ENCODE measurements at places on chromosomes 16 and 17. TPM values are rescaled to one million over a fixed set of nuclear protein-coding genes. Genes with fewer than 3 reads are reported as not detected.

DNA sequence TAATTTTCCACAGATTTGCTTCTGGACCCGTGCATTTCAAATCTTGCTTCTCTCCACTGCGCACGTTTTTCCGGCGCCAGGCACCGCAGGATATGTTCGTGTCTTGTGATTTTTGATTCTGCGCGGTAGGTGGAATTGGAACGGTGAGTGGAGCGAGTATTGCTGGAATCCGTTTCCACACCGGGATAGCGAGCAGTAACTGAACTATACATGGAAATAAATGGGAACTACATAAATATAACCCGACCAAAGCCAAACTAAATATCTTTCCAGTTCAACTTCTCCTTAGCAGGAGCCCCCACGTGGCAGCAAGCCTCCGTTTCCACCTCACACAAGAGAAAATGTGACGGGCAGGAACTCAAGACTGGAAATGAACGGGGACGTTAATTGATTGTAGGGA lies 154.0 kb downstream of the SEC14L1 start:
- no peak for DNase-seq

DNA sequence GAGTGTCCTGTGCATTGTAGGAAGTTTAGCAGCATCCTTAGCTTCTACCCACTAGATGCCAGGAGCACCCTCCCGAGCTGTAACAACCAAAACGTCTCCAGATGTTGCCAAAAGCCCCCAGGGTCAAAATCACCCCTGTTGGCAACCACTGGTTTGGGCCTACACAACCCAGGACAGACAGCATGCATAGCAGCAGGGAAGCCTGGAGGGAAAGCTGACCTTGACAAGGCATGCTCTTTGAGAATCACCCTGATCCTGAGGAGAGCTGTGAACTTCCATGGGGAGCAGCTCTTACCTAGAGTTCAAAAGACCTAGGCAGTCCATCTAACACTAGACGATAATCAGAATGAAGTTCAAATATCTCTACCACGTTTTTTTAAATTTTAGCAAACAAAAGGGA lies 9.2 kb downstream of the SKAP1 start:
- DNase-seq: no peak

DNA sequence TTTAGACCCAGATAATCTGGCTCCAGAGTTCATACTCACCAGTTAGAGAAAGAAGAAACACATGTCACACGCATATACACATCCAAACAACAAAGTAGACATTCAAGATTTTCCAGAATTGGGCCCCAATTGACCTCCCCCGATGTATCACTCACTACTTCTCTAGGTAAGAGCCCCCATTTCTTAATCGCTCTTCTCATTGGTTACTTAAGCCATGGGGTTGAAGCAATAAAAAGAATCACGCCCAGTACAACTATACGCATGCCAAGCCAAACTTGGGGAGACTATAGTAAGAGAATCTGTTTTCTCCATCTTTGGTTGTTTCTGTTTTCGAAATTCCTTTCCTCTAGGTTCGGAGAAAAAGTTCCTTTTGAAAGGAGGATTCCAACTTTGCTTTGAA lies 565 bp downstream of the DDX52 start:
- DNase-seq: no peak

- DNase-seq: no peak
Observed at GRCh38 chr17:63488851-63489250, 12.0 kb downstream of the ACE start.

DNA sequence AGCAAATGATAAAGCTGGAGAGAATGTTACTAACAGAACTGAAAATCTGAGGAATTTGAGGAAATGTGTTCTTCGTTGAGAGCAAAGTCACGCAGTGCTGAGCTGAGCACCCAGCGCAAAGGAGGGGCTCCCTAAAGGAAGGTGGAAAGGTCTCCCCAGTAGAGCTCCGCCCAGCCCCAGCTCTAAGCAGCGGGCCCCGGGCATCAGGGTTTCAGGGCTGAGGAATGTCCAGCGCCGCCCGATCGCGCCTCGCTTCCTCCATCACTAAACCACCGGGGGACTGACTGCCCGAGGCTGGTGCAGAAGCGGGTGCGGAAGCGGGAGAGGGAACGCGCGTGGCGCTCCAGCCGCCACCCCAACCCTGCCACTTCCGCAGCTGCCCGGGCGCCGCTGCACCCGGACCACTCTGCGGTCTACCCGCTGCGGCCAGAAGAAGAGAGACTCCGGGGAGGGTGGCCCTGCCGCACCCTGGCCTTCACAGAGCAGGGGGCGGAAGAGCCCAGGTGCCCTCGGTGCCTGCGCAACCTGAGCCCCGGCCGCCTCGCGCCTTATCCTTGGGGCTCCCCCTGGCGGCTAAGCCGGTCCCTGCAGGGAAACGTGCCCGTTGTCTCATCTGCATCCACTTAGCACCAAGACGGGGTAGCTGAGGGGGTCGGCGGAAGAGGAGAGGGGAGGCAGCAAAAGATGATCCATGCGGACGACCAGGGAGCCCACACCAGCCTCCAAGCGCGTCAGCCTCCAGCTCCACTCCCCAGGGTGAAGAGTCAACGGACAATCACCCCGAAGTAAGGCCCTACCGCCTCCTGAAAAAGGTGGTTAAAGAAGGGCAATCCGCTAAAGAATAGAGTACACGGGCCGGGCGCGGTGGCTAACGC lies 12.4 kb upstream of the GUCY2D start:
- DNase-seq: peak; percentile 90

DNA sequence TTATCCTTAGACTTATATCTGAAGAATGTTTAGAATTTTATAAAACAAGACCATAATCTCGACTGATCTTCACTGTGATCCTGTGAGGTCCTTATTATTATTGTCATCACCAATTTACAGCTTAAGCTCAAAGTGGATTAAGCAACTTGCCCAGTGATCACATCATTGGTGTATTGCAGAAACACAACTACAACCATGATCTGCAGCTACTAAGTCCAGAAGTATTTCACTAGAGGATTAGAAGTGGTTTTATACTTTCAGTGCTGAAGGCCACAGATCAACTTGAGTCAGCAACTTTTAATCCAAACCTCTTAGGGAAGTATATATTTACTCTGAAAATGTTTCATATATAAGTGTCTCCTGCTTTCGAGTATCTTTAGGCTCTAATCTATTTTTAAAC lies 624.3 kb upstream of the SOX9 start:
- DNase-seq: no peak

- no peak for DNase-seq
Observed at GRCh38 chr17:35460354-35460851, 11.8 kb upstream of the SLFN13 start.

DNA sequence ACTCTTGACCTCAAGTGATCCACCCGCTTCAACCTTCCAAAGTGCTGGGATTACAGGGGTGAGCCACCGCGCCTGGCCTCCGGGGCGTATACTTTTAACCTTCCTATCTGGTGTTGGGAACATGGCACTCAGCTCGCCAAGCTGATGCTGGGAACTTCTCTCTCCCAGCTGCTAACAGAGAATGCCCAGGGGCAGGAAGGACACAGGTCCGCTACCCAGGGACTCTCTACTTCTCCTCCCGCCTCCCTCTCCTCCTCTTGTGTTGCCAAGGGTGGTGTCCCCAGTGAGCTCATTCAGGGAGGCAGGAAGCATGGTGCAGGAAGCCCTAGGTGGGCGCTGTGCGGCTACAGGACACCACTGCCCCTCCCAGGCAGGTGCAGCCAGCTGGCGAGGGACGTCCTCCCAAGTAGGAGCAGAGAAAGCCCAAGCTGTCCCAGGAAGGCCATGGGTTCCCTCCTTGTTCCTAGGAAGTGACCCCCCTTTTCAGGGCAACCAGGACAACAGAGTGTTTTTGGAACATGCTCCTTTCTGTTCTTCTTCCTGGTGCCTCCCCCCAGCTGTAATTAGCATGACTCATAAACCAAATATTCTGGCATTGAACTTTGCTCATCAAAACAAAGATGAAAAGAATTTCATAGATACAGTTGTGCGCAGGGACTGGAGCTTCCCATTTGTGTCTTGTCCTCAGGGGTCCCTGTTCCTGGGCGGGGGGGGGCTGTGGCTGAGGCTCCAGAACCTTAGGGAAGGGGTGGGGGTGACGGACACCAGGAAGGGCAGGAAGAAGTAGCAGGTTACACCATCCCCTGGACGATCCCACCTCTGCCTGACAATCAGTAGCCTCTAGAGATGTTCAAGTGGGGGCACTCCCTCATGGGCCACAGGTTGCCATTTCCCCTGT lies 2.7 kb downstream of the C1QTNF1 start:
- DNase-seq: peak; percentile 70

The IQCK gene
- 10.3 TPM for total RNA-seq

The EPX gene
- not detected for total RNA-seq

The PYY gene
- total RNA-seq: not detected

The SEZ6 gene
- total RNA-seq: 0.36 TPM
